Esophagus muscularis mucosa (tissue), 4 donors: ENCODE measurements at places on chromosomes 4 and X. TPM values are rescaled to one million over a fixed set of nuclear protein-coding genes. Genes with fewer than 3 reads are reported as not detected.

DNA sequence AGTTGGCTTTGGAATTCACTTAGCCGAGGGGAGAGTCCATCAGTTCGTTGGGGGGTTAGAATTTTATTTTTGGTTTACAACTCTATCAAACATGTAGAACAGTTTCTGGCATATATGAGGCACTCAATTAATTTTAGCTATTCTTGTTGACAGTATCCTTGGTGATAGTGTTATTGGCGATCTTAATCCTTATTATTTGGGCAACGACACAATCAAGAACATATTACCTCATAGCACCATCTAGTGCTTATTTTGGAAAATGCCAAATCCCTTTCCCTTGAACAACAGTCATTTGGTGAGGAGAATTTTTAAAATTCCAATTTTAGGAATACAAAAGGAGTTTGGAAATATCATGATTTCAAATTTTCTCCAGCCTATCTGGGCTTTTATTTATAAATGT lies 17.9 kb upstream of the PGRMC1 start:
- DNase-seq = no peak

- DNase-seq = no peak
Observed at GRCh38 chrX:40736170-40736505, 796 bp upstream of the MED14 start.

DNA sequence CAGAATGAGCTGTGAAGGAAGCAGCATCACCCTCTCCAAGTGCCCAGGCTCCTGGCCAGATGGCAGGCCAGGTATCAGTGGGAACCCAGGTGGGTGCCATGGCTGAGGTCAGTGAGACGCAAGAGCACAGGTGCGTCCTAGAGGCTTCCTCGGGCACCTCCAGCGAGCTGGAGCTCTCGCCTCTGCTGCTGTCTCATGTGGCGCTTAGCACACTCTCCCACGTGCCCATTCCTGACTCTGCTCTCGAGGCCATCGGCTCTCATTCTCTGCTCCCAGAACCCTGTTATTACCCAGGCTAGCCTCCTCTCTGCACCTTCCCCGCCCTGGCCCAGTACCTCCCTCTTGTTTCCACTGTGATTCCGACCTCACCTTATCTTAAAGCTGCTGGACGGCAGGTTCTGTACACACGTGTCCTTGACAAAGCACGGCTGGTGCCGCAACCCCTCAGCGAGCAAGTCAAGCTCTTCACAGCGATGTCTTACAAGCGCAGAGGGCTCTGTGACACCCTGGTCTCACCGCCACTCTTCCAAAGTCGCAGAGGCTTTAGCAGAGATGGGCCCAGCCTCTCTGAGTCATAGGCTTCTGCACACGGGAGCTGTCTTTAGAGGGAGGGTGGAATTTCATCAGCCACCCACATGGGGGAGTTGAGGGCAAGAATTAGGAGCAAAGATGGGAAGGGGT lies 15.4 kb upstream of the MSANTD1 start:
- no peak for DNase-seq

DNA sequence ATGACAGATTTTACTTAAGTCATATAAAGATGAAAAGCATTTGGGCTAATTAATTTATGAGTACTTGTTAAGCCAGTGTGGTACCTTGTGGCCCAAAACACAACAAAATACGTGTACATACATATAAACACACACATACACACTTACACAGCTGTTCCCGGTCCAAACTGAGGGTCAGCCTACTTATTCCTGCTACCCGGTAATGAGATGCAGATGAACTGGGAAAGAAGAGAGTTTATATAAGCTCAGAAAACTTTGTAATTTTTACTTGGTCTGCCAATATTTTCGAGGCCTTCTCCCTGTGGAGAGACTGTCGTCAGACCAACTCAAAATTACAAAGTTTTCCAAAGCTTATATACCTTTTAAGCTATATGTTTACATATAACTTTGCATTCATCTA lies 25.8 kb upstream of the PBDC1 start:
- DNase-seq = no peak

DNA sequence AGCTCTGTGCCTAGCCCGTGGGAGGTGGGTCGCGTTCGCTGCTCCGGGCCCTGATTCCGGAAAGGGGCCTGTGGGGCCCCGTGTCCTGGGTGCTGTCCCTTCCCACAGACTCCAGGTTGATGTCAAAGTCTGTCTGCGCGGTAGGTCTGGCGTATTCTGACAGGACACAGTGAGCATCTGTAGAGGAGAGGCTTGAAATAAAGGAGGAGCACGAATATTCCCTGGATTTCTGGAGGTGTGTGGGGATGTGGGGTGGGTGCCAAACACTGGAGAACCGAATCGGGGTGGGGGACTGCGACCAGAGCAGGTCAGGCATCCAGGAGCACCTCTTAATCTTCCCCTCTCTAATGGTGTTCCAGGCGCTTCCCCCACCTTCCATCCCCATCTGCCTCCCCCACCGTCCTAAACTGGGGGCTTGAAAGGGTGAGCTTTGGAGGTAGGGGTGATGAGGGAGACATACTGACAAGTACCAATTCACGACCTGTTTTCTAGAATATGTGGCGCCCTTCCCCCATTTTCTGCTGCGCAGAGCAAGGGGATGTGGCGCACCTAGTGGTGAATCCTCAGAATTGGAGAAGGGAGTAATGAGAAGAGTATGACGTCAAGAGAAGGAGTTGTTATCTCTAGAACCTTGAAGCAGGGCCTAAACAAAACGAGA lies 877 bp downstream of the GPRASP1 start:
- no peak for DNase-seq

DNA sequence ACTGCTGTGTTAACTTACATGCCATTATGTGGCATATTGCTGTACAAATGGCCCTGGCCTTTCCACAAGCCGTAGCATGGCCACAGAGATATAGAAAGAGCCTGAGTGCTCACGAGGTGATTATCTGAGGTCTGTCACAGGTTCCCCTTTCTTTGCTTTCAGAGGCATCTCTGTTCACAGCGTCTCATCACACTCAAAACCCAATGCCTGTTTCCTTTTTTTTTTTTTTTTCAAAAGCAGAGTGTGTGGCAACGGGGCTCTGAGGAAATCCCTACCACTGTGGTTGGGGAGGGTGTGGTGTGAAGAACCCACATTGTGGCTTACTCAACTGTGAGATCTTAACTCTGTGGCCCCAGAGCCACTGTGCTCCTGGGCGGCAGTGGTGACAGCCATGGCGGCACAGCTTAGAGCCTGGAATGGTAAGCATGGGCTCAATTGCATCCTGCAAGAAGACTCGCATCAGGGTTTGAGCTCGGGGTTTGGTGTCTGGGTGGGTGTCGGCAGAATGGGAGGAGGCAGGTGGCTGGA lies 30.8 kb downstream of the RTL5 start:
- no peak for DNase-seq

DNA sequence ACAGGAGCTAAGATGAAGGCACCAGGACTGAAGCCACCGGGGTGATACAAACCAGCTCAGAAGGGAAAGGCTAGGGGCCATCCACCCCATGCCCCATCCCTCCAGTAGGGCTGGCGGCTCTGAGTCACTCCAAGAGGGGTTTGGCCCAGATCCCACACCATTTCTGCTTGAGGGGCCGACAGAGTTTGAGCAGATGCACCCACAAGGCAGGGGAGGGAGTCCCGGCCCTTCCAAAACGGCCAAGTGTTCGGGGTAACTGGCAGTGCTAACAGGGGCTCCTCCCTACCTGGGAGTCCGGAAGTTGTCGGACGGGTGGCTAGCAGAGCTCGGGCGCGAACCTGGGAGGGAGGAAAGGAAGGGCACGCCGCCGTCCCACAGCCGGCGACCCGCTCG lies 412 bp downstream of the SLC10A3 start:
- DNase-seq = no peak

GRCh38 chr4:73675623-73676022 lies 55.4 kb upstream of the RASSF6 start:
- no peak for DNase-seq

DNA sequence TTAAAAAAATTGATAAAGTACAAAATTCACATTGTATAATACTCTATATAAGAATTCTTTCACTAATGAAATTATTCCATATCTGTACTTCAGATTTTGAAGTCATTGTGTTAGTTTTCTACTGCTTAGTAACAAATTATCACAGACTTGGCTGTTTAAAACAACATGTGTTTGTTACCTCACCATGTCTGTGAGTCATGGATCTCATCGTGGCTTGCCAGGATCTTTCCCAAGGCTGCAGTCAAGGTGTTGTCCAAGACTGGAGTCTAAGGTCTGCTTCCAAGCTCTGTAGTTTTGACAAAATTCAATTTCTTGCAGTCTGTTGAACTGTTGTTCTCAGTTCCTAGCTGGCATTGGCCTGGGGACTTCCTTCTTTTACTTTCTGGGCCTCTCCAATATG lies 1286.9 kb downstream of the ADGRL3 start:
- DNase-seq = no peak

- no peak for DNase-seq
Observed at GRCh38 chrX:148371291-148371690, 129.1 kb upstream of the AFF2 start.

GRCh38 chr4:170226288-170226687 lies 136.5 kb upstream of the AADAT start:
- no peak for DNase-seq

GRCh38 chrX:40403757-40404156 lies 177.0 kb upstream of the ATP6AP2 start:
- no peak for DNase-seq

GRCh38 chr4:145626623-145626982 lies 7.4 kb downstream of the MMAA start:
- no peak for DNase-seq

DNA sequence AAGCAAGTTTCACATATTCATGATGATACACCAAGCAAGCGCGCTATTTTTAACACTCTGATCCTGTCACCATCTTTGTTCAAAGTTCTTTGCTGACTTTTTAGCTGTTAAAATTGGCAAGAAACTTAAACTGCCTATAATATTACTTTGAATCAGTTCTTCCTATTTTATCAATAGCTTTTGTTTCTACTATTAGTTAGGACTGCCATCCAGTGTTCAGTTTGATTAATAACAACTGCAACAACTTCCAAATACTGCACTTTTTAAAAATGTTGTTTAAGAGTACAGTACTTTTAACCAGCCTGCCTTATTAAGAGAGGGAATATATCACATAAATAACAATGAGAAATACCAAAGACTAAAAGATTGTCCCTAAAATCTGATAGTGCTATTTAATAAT lies 614.3 kb downstream of the FAM133A start:
- no peak for DNase-seq

GRCh38 chrX:126701380-126701779 lies 118.1 kb upstream of the PRR32 start:
- DNase-seq = no peak

DNA sequence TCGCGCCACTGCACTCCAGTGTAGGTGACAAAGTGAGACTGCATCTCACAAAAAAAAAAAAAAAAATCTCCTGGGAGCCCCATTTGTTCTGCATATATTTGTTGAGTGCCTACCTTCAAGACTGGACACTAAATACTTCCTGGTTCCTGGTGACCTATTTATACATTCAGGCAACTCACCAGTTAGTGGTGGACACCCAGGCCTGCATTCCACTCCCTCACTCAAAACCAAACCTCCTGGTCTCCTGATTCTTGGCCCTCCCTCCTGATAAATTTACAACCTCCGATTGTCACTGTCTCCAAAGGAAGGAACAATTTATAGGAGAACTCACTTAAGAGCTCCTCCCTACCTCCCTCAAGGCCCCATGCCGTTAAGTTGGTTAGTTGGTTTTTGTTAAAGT lies 3.1 kb downstream of the SYAP1 start:
- no peak for DNase-seq

The ADH4 gene
- total RNA-seq = 8.0 TPM

The MGARP gene
- total RNA-seq = 2.0 TPM

The VEGFC gene
- total RNA-seq = 10.3 TPM

The MAGEA4 gene
- total RNA-seq = not detected

The SUPT20HL2 gene
- 0.33 TPM for total RNA-seq

The HHIP gene
- total RNA-seq = 0.75 TPM

The GPR50 gene
- not detected for total RNA-seq

The PLCXD1 gene
- total RNA-seq = 8.9 TPM

The SH2D1A gene
- 5.4 TPM for total RNA-seq

The PCYT1B gene
- 5.8 TPM for total RNA-seq
